Stimulated activated CD4-positive, alpha-beta T cell treated with anti-CD3 and anti-CD28 coated beads, Interleukin-15, amount 100 ng/mL, for 1 hour (primary cell): ENCODE measurements at places on chromosomes 11 and 22.

- DNase-seq = no peak
Measured at GRCh38 chr11:416051-416756, 1.4 kb upstream of the SIGIRR start.

- DNase-seq = peak; percentile 80
Measured at GRCh38 chr22:46006379-46007002, 29.5 kb upstream of the WNT7B start.

- no peak for DNase-seq
Measured at GRCh38 chr11:133842053-133842452, 3.3 kb downstream of the SPATA19 start.

DNA sequence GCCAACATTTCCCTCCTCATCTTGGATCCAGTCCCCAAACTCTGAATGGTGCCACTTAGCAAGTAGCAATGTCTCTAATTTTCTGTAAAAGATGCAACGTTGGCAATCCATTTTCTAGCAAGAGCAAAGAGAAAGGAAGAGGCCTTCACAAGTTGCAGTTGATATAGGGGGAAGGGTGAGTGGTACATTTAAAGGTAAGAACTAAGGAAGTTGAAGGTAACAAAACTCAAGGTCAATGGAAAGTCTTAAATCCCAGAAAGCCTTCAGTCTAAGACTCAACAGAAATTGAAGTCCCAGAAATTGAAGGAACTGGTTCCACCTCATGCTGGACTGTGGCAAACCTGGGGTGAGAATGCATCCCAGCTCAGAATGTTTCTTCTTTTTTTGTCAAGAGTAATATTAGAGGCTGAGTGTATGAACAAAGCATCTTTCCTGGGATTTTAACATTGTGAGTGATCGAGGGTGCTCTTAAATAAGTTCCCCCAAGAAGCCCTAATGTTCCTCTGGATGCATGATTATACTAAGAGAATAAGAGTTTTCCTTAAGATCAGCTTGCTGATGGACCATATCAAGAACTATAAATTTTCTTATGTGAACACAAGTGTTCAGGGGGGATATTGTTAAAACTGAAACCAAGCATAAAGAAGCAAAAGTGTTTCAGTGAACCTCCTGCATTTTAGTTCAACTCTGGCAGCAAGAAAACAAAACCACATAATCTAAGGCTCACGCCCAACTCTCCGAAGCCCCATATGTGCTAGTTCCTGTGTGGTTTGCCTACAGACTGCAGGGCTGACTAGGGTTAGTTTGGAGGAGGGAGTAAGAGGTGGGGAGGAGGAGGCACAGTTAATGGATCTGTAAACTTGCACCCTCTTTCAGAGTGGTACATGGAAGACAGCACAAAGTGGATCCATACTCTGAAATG, at the start of gene GRAP2:
GRAP2 (plus strand) TSS at position 779 of the 922 bp plus-strand sequence. CDS start 46,023 bp downstream, outside the sequence.
- peak; percentile 32 for DNase-seq

- DNase-seq = no peak
Measured at GRCh38 chr11:131108760-131109159, 192.5 kb upstream of the SNX19 start.
